ENCODE measurements at places on chromosomes 7 and 10. TPM values are rescaled to one million over a fixed set of nuclear protein-coding genes. Genes with fewer than 3 reads are reported as not detected.

GRCh38 chr10:71646592-71647292 is 72.8 kb downstream of the C10orf105 start:
- no peaks in the 10 kb centered on the region for H3K27me3 ChIP-seq
- peaks cover 7% of the 10 kb centered on the region for H3K4me1 ChIP-seq
- no peak overlapping the region for H3K27ac ChIP-seq
- H3K36me3 ChIP-seq, result no peaks in the 10 kb centered on the region

DNA sequence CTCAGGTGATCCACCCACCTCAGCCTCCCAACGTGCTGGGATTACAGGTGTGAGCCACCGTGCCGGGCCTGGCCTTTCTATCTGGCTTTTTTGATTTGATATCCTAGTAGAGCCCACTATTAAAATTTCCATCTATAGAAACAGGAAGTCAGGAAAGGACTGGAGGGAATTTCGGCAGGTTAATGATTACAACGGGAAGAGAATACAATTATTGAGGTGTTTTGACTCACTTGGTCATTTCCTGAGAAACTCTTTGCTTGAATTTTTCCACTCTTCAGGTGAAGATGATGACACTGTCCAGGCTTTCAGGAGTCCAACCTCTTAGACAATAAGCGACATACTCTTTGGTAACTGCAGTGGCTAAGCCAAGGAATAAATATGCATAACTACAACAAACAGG is 1.1 kb upstream of the MKLN1 start:
- H3K4me3 ChIP-seq, result peak overlapping the region; percentile 93
- no peaks in the 10 kb centered on the region for H3K27me3 ChIP-seq
- no peak overlapping the region for H3K27ac ChIP-seq

DNA sequence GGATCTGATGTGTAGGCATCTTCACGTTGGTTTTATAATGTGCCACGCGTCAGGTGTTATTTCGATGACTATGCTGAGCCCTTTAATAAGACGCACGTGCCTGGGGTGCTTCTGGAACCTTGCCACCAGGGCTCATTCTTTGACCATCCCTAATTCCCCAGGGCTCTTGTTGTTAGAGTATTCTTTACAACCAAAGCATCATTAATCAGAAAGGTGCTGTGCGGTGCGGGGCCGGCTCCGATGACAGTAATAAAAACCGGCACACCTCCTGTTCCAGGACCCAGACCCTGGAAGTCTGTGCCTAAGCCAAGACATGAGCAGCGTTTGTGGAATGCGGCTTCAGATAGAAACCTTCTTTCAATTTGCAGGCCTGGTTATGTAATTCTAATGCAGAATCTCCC is 58.4 kb downstream of the MGMT start:
- H3K27ac ChIP-seq, result no peak overlapping the region
- no peaks in the 10 kb centered on the region for H3K4me1 ChIP-seq
- no peaks in the 10 kb centered on the region for H3K27me3 ChIP-seq
- H3K4me3 ChIP-seq, result no peak overlapping the region
- DNase-seq, result no peak

Gene STAG3
- total RNA-seq, result 1.1 TPM

Gene PAPOLB
- 0.23 TPM for total RNA-seq

All from neural crest cell (in vitro differentiated cells).